ENCODE measurements at places on chromosomes 1 and 21.
A peak's percentile ranks its signal among the peaks of the same experiment; 100 is the strongest.

DNA sequence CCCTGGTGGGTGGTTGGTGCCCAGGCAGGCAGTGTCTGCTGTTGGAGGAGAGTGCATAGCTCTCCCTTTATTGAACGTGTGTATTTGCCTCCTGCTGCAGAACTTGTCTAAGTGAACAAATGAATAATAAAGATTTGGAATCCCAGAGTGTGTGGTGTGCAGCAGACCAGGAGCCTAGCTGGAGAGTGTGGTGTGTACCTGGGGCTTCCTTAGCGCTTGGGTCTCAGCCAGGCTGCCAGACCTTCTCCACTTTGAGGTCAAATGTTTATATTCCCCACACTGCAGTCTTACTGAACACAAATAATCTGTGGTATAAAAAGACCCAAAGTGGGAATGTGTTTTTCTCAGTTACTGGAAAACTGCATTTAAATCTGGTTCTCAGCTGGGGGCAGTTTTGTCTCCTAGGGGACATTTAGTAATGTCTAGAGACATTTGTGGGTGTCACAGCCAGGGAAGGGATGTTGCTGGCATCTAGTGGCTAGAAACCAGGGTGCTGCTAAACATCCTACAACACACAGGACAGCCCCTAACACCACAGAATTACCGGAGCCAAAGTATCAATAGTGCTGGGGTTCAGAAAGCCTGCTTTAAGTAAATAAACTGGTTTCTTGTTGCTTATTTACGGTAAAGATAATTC lies 23.6 kb downstream of the SLC37A1 start:
- H3K36me3 ChIP-seq: peaks cover 2% of the 10 kb centered on the region
- H3K27me3 ChIP-seq: no peaks in the 10 kb centered on the region
- no peak overlapping the region for H3K27ac ChIP-seq
- peaks cover 11% of the 10 kb centered on the region for H3K4me1 ChIP-seq

GRCh38 chr1:29732453-29732852 lies 496.1 kb downstream of the PTPRU start:
- H3K36me3 ChIP-seq: no peaks in the 10 kb centered on the region
- no peak overlapping the region for H3K27ac ChIP-seq
- peaks cover 15% of the 10 kb centered on the region for H3K27me3 ChIP-seq
- peaks cover 3% of the 10 kb centered on the region for H3K4me1 ChIP-seq
- no peak overlapping the region for H3K4me3 ChIP-seq

GRCh38 chr21:21097466-21097865 lies 99.3 kb downstream of the NCAM2 start:
- H3K27ac ChIP-seq: no peak overlapping the region
- no peaks in the 10 kb centered on the region for H3K27me3 ChIP-seq
- H3K4me1 ChIP-seq: no peaks in the 10 kb centered on the region
- no peak overlapping the region for H3K4me3 ChIP-seq
- no peak for DNase-seq

DNA sequence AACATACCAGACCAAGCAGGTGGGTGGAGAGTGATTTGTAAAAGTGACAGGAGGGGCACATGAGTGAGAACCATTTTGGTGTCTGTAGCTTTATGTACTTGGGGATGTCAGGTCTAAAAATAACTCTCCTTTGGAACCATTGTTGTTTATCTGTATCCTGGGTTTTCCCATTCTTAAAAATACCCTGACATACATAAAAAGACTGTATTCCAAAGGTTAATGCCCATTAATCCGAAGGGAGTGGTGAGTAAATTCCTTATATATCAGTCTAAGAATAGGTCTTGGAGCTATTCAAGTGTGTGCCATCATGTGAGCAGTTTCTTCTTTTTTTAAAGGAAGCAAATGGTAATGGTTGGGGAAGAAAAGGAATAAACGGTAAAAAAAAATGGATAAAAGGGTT lies 117.5 kb downstream of the TGFB2 start:
- H3K4me3 ChIP-seq: no peak overlapping the region
- H3K4me1 ChIP-seq: no peaks in the 10 kb centered on the region
- H3K27ac ChIP-seq: no peak overlapping the region

DNA sequence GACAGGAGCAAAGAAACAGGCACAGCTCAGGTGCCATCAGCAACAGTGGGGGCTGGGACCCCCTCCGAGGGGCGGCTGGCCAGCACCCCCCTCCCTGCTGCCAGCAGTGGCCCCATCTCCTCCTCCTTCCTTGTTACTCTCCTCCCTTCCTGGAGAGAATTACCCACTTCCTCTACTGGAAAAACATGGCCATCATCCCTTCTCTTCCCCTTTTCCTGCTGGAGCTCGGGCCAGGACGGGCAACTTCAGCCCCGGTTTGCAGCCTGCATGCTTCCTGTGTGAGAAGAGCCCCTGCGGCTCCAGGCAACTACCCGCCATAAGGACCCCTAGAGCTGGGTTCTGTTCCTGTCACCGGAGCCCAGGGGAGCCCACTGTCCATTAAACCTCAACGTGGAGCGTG lies 17.6 kb downstream of the MEGF6 start:
- no peaks in the 10 kb centered on the region for H3K27me3 ChIP-seq
- H3K36me3 ChIP-seq: peaks cover 3% of the 10 kb centered on the region
- DNase-seq: no peak
- no peak overlapping the region for H3K4me3 ChIP-seq
- no peak overlapping the region for H3K27ac ChIP-seq

DNA sequence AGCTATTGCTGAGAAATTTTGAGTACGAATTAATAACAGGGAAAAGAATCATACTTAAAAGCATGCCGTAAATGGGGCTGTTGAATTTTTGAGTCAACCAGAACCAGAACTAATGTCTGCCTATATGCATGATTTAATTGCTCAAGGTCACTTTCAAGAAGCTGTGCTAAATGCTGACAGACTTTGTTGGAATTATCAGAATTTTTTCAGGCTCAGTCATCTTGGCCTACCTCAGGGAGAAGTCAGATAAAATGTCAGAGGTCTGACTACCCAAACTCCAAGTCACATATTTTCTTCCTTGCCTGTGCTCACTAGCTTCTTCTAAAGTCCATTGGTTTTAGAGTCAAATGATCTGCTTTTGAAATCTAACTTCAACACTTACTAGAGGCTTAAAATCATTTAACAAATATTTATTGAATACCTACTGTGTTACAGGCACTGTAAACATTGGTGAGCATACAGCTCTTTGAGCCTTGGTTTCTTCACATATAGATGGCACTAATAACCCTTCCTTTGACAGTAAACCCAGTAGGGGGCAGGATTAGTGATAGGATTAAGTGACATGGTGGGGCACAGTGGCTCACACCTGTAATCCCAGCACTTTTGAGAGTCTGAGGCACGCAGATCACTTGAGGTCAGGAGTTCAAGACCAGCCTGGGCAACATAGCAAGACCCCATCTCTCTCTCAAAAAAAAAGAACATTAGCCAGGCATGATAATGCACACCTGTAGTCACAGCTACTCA lies 121.2 kb upstream of the SLC44A3 start:
- H3K27ac ChIP-seq: no peak overlapping the region
- peaks cover 6% of the 10 kb centered on the region for H3K27me3 ChIP-seq

- DNase-seq: no peak
- H3K27ac ChIP-seq: no peak overlapping the region
- no peak overlapping the region for H3K4me3 ChIP-seq
- no peaks in the 10 kb centered on the region for H3K36me3 ChIP-seq
- no peaks in the 10 kb centered on the region for H3K27me3 ChIP-seq
Observed at GRCh38 chr1:104746994-104747393, 997.3 kb downstream of the AMY1C start.

GRCh38 chr1:89310505-89310904 lies 37.8 kb upstream of the GBP5 start:
- peak overlapping the region; percentile 29 for H3K27ac ChIP-seq
- H3K36me3 ChIP-seq: peaks cover 2% of the 10 kb centered on the region
- H3K4me1 ChIP-seq: peaks cover 28% of the 10 kb centered on the region
- DNase-seq: no peak
- H3K27me3 ChIP-seq: no peaks in the 10 kb centered on the region
- peak overlapping the region; percentile 52 for H3K4me3 ChIP-seq

DNA sequence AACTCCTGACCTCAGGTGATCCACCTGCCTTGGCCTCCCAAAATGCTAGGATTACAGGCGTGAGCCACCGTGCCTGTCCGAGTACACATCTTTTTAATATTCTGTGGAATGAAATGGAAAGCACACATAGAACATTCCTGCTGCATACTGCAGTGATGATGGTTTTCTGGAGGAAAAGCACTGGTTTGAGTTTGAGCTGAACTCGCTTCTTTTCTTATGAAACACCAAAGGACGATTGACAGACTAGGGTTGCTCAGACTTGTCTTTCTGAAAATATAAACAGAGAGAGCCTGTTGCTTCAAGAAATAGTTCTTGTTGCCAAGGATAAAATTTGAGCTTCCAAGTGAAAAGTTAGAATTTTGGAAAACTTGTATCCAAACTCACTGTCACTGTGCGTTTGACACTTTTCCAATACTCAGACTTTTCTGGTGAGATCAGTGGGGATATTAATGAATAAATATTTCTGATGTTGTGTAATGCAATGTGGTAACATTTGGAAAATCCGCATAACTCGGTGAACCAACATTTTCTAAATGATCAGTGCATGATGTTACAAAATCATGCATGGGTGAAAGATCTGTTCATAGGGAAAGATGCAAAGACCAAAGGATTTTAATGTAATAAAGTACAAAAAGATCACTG lies 15.0 kb upstream of the ERMAP start:
- no peak overlapping the region for H3K4me3 ChIP-seq
- H3K27ac ChIP-seq: no peak overlapping the region
- no peak for DNase-seq
- H3K36me3 ChIP-seq: no peaks in the 10 kb centered on the region
- H3K4me1 ChIP-seq: no peaks in the 10 kb centered on the region
- H3K27me3 ChIP-seq: peaks cover 4% of the 10 kb centered on the region

DNA sequence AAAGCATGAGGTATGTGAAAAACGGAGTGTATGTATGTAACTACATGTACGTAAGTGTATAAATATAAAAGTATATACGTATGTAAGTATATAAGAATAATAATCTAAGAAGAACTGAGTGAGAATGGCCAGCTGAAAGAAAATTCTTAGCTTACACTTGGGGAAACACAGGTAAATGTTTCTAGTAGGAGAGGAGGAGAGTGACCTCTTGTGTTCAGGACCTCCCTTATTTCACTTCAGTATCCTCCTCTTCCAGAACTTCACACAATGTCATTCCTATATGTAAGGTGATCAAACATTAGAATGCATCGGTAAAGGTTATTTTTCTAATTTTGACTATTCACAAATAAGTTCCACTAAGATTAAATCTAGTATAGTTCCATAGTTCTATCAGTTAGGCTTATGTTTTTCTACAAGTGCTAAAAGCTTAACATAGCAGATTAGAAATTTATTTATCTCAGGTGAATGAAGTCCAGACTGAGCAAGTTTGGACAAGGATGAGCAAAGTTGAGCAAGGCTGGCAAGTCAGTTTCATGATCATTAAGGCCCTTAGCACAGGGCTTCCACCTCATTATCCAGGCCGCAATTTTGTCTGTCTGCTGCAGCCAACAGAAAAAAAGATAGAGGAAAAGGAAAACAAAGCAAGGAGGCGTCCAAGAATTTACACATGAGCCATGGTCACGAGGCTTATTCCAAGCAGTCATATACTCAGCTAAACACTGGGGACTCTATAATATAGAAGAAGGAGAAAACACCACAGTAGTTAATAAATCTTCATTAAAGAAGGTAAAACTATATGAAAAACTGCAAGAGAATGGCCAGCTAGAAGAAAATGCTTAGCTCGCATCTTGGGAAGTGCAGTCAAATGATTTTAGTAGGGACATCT lies 7.1 kb upstream of the MROH9 start:
- peaks cover 7% of the 10 kb centered on the region for H3K4me1 ChIP-seq
- no peak overlapping the region for H3K4me3 ChIP-seq
- DNase-seq: no peak
- peaks cover 2% of the 10 kb centered on the region for H3K36me3 ChIP-seq

GRCh38 chr1:49213301-49213700 lies 436.6 kb upstream of the BEND5 start:
- DNase-seq: no peak
- no peaks in the 10 kb centered on the region for H3K4me1 ChIP-seq

DNA sequence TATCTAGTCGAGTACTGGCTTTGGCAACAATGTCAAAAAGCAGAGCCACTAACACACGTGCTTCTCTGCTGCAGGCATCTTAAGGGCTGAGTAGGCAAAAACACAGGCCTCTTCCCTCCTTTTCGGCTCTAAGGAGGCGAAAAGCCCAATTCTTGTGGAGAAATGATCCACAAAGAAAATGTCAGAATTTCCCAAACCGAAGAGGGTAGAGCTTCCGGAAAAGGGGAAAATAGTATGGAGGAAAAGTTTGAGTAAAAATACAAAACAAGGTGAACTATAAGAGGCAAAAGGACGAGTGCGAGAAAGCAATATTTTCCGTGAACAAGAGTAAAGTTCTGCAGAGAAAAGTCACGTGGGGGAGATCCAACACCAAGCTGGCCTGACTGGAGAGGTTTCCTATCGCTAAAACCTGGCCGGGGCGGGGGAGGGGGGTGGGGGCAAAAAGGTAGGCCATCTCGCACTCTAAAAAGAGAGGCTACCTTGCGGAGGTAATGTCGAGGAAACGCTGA lies 551 bp downstream of the ZRANB2 start:
- H3K27ac ChIP-seq: peak overlapping the region; percentile 98
- H3K27me3 ChIP-seq: peaks cover 28% of the 10 kb centered on the region
- H3K4me1 ChIP-seq: peaks cover 17% of the 10 kb centered on the region
- H3K36me3 ChIP-seq: peaks cover 7% of the 10 kb centered on the region

DNA sequence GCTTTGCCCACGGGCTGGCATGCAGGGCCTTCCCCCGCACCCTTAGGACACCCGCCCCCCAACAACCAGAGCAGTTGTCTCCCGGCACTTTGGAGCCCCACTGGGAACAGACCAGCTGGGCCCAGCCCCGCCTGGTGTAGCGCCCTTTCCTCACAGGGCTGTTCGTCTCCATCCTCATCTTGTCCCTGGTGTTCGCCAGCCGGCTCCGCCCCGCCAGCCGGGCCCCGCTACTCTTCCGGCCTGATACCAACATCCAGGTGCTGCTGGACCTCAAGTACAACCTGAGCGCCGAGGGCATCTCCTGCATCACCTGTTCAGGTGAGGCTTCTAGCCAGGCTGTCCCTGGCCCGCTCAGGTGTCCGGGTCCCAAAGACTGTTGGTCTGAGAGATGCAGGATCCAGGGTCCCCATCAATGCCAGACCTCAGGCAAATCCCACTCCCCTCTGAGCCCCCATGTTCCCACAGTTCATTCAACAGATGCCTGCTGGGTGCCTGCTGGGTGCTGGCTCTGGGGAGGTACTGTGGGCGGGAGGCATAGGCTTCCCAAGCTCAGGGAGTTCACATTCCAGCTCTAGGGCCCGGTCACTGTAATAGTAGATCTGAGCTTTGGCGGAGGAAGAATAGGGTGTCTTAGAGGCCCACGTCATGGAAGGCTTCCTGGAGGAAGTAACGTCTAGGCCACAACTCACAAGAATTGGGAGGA lies 41.7 kb downstream of the DISP3 start:
- H3K4me1 ChIP-seq: peaks cover 4% of the 10 kb centered on the region
- DNase-seq: no peak
- H3K36me3 ChIP-seq: no peaks in the 10 kb centered on the region
- H3K27me3 ChIP-seq: peaks cover 10% of the 10 kb centered on the region
- H3K4me3 ChIP-seq: no peak overlapping the region

- H3K27ac ChIP-seq: no peak overlapping the region
- DNase-seq: no peak
- no peak overlapping the region for H3K4me3 ChIP-seq
- H3K27me3 ChIP-seq: no peaks in the 10 kb centered on the region
Observed at GRCh38 chr1:9903801-9904527, 6.1 kb downstream of the CTNNBIP1 start.
